ENCODE measurements at places on chromosomes 1 and 21.

GRCh38 chr1:41286486-41286885 is 44.4 kb upstream of the SCMH1 start:
- no peak for DNase-seq

DNA sequence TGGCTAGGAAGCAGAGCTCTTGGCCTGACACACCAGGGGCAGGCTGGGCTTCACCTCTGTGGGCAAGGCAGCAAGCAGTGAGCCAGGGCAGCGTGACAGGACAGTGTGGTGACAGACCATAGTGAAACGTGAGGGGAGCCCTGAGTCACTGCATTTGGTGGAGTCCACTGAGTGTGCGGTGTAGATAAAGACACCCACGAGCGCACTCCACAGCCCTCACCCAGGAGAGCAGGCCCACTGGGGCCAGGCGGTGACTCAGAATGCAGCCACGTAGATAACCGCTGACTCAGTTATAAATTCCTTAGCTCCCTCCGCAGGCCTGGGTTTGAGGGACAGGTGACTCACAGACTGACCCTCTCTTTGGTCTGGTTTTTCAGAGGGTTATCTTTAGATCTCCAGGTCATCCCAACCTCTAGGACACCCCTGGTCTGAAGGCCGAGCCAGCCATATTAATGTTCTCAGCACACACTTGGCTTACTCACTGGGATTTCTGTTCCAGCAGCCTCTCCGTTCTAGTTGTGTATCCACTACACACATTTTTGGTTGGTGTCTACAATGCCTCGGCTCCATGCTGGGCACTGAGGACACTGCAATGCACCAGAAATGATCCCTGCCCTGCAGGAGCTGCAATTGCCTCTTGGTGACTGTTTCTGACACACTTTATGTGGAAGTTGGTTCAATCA is 90.2 kb upstream of the TSPAN2 start:
- DNase-seq, result peak; percentile 94

- no peak for DNase-seq
Observed at GRCh38 chr21:39553331-39553730, 59.4 kb upstream of the B3GALT5 start.

DNA sequence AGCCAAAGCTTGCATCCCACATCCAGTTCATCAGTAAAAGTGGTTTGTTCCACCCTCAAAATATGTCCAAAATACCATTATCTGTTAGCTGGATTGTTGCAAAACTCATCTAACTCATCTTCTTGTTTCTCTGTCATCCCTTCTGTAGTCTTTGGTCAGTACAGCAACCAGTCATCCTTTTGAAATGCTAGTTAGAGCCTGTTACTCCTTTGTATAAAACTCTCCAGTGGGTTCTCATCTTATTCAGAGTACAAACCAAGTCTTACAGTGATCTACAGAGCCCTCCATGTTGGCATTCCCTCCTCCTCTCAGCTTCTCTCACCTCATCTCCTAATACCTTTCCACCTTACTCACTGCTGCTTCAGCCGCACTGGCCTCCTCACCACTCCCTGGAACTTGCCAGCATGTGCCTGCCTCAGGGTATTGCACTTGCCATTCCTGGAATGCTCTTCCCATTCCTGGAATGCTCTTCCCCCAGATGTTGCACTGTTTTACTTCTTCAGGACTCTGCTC is 70.6 kb downstream of the LAMC1 start:
- no peak for DNase-seq

DNA sequence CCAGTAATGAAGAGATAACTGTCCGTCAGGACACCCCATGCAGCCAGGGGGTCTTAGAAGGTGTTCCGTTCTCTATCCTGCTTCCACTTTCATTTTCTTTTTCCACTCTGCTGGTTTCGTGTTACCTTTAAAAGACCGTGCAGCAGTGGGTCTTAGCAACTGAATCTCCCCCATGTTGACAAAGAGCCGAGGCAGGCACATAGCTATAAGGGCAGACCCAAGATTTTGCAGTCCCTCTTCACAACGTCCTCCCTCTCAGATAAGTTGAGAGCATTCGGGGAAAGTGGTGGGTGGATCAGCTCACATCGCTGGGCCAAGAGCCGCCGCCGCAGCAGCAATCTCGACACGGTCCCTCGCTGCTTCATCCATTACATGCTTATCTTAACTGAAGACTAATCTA is 355.5 kb downstream of the LMO4 start:
- no peak for DNase-seq
